ENCODE measurements at places on chromosomes 11 and 22.
A peak's percentile ranks its signal among the peaks of the same experiment; 100 is the strongest.

DNA sequence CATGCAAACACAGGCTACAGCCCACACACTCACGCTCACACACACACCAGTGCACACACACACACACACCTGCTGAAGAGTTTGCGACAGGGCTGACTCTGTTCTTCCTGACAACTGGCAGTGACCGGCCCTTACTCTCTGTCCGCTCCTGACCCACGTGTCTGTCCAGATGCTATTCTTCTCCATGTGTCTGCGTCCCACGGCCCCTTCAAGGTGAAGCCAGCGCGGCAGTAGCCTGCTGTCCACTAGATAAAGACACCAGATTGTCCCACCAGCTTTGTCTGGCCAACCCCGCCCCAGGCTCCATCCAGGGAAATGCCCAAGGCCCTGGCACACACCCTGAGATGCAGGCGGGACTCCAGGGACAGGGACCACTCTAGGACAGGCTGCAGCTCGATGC is 713.9 kb downstream of the BRD1 start:
- peaks cover 3% of the 10 kb centered on the region for H3K4me1 ChIP-seq
- DNase-seq: no peak
- H3K27me3 ChIP-seq: peaks cover 8% of the 10 kb centered on the region
- H3K27ac ChIP-seq: no peak overlapping the region
- H3K36me3 ChIP-seq: no peaks in the 10 kb centered on the region

GRCh38 chr11:11622772-11623171 is 967 bp upstream of the GALNT18 start:
- peak overlapping the region; percentile 42 for H3K4me3 ChIP-seq
- H3K27ac ChIP-seq: no peak overlapping the region
- H3K36me3 ChIP-seq: no peaks in the 10 kb centered on the region
- peaks cover 79% of the 10 kb centered on the region for H3K27me3 ChIP-seq
- no peak for DNase-seq

DNA sequence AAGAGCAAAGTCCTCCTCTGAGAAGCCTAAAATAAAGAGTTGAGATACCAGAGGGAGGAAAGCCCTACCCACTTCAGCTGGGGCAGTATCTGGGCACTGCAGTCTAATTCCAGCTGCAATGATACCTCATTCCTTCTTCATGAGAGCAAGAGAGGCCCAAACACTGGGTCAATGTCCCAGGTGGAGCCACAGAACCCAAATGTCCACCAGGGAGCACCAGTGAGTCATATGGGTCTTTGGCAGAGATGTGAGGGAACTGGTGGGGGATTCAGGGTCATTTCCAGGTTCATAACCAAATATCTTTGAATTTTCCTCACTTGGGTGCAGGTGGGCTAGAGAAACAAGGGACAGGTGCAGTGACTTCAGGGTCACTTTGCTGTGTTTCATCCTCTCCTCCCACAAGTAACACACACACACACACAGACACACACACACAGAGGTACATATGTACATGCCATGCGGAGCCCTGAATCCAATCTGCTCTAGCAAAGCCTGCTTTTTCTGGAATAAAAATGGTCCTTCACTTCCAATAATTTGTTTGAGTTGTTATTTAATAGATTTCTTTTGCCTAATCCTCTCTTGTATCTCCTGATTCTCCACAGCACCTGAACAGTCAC is 585.4 kb downstream of the SOX6 start:
- DNase-seq: no peak
- peaks cover 4% of the 10 kb centered on the region for H3K36me3 ChIP-seq
- no peaks in the 10 kb centered on the region for H3K27me3 ChIP-seq
- no peak overlapping the region for H3K27ac ChIP-seq

GRCh38 chr11:131622193-131622592 is 251.8 kb downstream of the NTM start:
- H3K4me1 ChIP-seq: no peaks in the 10 kb centered on the region
- no peaks in the 10 kb centered on the region for H3K36me3 ChIP-seq
- H3K27ac ChIP-seq: no peak overlapping the region
- H3K4me3 ChIP-seq: no peak overlapping the region

Measured in mesothelial cell of epicardium (in vitro differentiated cells).